ENCODE measurements at places on chromosomes 1 and 21. TPM values are rescaled to one million over a fixed set of nuclear protein-coding genes. Genes with fewer than 3 reads are reported as not detected.

Gene GBP7
- not detected for total RNA-seq

Gene FOXO6
- 1.9 TPM for total RNA-seq

- no peaks in the 10 kb centered on the region for H3K4me1 ChIP-seq
- H3K27ac ChIP-seq, result no peak overlapping the region
- H3K27me3 ChIP-seq, result no peaks in the 10 kb centered on the region
- DNase-seq, result no peak
- H3K36me3 ChIP-seq, result no peaks in the 10 kb centered on the region
Observed at GRCh38 chr1:178648151-178648550, 76.9 kb upstream of the RALGPS2 start.

DNA sequence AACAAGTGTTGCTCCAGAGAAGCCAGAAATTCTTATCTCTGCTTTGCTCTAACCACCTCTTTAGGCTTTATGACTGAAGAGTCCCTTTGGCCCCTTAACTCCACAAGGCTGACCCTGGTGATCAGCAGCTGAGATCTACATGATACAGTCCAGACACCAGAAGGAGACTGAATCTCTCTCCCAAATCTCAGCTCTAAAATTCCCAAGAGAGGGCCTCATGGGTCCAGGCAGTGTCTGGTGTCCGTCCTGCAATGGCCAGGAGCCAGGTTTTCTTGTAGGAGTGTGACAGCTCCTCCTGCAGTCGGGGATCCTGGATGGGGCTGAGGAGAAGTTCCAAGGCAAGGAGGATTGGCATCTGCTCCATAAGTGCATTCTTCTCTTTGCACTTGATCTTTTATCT lies 35.3 kb downstream of the L1TD1 start:
- no peaks in the 10 kb centered on the region for H3K4me1 ChIP-seq
- no peaks in the 10 kb centered on the region for H3K27me3 ChIP-seq
- no peak overlapping the region for H3K27ac ChIP-seq
- DNase-seq, result no peak
- no peak overlapping the region for H3K4me3 ChIP-seq

Gene FNDC10
- total RNA-seq, result 2.7 TPM

DNA sequence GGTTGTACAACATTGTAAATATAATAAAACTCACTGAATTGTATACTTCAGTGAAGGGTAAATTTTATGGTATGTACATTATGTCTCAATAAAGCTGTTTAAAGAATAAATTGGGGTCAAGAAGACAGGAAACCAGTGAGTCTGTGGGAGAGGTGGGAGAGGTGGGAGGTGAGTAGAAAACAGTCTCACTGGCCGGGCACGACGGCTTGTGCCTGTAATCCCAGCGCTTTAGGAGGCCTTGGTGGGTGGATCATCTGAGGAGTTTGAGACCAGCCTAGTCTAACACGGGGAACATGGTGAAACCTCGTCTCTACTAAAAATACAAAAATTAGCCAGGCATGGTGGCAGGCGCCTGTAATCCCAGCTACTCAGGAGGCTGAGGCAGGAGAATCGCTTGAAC lies 4.2 kb downstream of the MTMR11 start:
- DNase-seq, result peak; percentile 23
- no peaks in the 10 kb centered on the region for H3K27me3 ChIP-seq
- no peak overlapping the region for H3K4me3 ChIP-seq
- H3K36me3 ChIP-seq, result no peaks in the 10 kb centered on the region

Gene LEMD1
- total RNA-seq, result not detected

- no peaks in the 10 kb centered on the region for H3K27me3 ChIP-seq
- DNase-seq, result no peak
Observed at GRCh38 chr1:25698252-25698651, 81.7 kb downstream of the MAN1C1 start.

DNA sequence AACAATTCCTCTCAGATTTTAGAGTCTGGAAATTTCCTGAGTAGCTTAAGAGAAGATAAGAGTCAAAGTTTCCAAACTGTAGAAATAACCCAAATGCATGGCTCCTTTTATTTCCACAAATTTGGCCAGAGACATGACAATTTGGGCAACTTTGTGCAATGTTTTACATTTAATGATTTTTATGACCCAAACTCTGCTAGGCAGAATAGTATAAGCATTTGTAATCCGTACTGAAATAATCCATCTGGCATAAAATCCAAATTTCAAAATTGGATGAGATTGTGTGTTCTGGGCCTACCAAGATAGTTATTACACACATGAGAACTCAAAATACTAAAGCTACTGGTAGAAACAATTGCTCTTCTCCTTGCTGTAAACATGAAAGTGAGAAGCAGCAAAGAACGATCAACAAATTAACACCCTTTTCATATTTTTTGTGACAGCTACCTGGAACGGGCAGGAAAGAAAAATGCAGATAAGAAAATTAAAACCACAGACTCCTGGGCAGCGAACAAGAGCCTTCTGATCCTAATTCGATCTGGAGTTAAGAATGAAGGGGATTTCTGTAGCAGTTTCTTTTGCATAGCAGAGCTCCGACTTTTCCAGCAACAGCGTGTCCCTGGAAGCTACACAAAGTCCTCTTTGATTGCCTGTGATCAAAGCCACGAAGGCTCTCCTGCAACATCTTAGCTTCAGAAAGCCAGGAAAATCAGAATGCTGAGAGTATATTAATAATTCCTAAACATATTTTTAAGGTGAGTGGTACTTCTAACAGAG lies 191.2 kb downstream of the GRIK1 start:
- H3K4me1 ChIP-seq, result no peaks in the 10 kb centered on the region
- DNase-seq, result no peak
- no peak overlapping the region for H3K27ac ChIP-seq
- no peak overlapping the region for H3K4me3 ChIP-seq

Gene TMCO4
- 10.7 TPM for total RNA-seq

Measured in right atrium auricular region (tissue), 2 donors.